ENCODE measurements at places on chromosomes 13 and 19.

- no peak for DNase-seq
These were observed 73.2 kb downstream of the CDADC1 start for GRCh38 chr13:49320975-49321374.

- no peak for DNase-seq
These were observed 293.6 kb downstream of the DNAJC15 start for GRCh38 chr13:43316946-43317353.

DNA sequence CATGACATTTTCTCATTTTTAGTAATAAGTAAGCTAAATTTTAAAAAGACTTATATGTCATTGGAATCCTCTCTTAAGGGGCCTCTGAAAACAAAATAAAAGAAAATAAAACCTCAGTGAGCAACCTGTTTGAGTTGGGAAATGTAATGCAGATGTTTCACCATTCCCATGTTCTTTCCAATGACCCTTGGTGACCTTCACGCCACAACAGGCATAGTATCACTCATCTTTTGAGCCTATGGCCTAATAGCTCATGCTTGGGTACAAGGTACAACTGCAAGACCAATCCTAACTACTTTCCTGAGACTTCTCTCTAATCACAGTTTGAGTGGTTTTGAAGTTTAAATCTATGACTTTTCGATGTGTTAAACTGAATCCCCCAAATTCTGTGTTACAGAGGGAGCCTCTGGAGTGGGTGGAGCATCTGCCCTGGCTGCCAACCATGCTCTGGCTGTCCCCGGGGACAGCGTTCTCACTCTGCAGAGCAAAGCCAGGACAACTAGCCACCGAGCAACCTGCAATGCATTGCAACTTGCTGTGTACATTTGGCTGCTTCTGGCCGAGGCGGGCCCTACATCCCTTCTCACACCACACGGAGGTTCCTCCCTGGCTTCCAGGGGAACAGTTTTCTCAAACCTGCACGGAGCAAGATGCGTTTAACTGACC, 307.9 kb upstream of the MAB21L1 start:
- DNase-seq = no peak

DNA sequence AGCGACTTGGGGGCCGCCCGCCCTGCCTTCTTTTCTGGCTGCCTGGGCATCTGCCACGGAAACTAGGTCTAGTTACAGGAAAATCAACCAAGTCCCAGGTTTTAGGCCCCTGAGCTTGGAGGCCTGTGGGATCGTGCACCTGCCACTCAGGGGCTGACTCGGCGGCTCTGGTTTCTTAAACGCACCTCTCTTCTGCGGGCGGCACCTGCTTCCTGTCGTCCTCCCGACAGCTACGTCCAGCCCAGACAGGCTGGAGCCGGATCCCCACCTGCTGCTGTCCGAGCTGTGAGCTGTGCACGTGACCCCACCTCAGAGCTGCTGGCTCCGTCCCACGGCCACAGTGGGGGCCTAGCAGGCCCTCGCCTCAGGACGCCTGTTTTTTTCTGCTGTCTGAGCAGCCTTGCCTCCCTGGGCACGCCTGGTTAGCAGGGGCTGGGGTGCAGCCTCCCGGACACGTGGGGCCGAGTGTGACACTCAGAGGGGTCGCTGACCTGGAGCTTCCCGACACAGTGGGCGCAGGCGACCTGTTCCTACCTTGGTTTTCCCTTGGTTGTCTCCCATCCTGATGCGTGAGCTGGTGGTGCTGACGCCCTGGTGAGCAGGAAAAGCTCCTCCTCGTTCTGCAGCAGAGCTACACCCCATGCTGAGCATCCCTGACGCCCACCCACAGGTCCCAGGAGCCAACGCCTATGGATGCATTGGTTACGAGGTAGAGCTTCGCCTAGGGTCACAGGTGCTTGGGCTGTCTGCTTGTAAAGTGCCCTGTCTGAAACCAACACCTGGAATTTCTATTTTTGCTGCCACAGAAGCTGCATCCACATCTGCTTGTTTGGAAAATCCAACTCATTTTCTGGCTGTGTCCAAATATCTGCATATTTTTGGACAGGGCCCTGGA, 17.5 kb downstream of the TMEM255B start:
- no peak for DNase-seq

DNA sequence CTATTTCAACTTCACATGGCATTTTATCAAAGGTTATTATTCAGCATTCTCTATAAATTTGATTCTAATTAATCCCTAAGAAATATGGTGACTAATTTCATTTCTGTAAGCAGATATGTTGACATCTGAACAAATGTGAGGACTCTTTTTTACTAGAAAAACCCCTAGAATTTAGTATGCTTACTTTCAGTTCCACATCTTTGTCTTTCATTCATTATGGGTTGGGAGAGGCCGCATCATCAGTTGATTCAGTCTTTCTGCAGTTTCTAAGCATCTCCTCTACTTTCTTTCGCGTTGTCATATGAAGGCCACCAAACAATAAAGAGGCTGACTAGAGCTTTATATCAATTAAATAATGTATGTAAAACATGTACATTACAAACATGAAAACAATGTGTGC, 55.4 kb upstream of the MTIF3 start:
- DNase-seq = no peak

- no peak for DNase-seq
These were observed 498.4 kb upstream of the ARGLU1 start for GRCh38 chr13:107066355-107066754.

DNA sequence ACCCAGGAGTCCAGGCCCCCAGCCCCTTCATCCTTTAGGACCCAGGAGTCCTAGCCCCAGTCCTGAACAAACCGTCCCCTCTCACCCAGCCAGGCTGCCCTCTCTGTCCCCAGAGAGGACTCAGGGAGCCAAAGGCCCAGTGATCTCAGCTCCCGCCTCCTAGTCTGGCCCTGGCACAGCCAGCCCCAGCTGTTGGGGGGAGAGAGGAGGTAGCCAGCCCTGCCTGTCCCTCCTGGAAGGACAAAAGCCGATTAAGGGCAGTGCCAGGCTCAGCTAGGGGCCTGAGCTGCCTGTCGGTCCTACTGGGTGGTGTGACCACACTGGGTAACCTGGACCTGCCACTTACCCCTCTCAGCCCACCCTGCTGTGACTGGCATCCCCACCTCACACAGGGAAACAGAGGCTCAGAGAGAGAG, 14.5 kb downstream of the LIPE start:
- no peak for DNase-seq

DNA sequence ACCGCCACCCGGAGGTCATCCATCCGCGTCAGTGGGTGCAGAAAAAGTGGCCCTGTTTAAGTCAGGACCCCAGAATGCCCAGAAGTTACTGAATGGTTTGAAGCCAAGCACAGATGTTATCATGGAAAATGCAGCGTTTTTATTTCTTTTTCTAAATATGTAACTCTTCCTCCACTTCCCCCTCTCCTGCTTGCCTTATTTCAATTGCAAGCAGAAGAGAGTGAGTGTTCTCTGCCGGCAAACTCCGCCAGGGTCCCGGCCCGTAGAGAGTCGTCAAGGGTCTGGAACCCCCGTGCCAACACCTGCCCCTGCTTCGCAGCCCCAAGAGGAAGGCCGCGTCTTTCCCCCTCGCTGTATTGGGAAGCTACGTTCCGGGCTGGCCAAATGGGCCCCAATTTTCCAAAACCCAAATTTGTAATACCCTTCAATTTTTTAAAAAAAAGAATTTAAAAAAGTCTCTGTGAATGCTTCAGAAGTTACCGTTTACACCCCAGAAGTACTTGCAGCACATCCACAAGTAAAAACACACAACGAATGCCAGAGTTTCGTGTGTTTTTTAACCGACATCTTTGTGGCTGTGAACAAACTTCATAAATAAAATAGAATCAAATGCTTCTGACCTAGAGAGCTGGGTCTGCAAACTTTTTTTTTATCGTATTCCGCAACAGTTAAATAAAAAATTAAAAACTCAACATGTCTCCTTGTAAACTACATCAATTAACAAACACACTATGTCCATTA, 712 bp upstream of the PDX1 start:
- DNase-seq = no peak

- no peak for DNase-seq
These were observed 2.8 kb downstream of the PRMT1 start for GRCh38 chr19:49679771-49680413.

DNA sequence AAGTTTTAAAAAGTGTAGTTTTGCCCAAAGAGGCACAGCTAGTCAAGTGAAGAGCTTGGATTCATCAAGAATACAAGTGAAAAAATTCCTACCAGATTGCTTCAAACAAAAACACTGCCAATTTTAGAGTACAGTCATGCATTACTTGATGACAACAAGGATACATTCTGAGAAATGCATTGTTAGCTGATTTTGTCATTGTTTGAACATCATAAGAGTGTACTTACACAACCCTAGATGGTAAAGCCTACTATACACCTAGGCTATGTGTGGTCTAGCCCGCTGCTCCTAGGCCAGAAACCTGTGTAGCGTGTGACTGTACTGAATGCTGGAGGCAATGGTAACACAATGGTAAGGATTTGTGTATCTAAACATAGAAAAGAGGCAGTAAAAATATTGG, 41.1 kb downstream of the TMTC4 start:
- DNase-seq = no peak

GRCh38 chr13:113491418-113491883, 940 bp upstream of the DCUN1D2 start:
- no peak for DNase-seq

GRCh38 chr19:18987456-18987855, 45.9 kb downstream of the SUGP2 start:
- no peak for DNase-seq

GRCh38 chr19:11113140-11113708, 24.0 kb downstream of the LDLR start:
- DNase-seq = no peak

- DNase-seq = no peak
These were observed 550 bp downstream of the ZNF383 start for GRCh38 chr19:37218592-37218935.

DNA sequence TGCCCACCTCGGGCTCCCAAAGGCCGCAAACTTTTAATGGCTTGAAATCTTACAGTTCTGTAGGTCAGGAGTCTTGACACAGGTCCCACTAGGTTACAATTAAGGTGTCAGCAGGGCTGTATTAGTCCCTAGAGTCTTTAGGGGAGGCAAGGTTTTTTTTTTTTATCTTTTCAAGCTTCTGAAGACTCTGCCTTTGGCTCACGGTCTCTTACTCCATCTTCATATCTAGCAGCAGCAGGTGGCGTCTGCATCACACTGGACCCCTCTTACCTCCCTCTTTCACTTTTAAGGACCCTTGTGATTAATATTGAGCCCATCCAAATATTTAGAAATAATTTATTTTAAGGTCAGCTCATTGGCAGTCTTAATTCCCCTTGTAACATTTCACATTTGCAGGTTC, 11.6 kb downstream of the MIR17HG start:
- DNase-seq = no peak

DNA sequence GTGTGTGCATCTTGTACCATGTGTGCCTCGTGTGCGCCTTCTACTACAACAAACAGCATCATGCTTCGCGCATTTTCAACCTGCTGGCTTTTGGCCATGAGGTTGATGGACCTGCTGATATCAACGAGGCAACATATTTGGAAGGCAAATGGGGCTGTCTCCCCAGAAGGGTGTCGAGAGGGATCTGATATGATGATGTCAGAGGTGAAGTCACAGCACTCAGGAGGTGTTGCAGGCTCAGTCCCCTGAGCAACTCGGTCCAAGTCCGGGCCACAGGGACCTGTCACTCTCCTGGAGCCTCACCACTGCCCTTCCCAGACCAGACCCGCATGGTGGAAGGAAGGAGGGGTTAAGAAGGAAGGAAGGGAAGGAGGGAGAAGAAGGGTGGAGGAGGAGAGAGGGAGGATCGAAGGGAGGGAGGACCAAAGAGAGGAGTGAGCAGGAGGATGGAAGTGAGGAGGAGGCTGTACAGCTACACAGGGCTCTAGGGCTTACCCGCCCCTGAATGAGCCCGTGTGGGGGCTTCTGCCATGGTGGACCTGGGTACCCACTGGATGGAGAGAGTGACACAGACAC, 6.7 kb upstream of the C13orf46 start:
- DNase-seq = no peak

All from activated CD4-positive, alpha-beta T cell treated with anti-CD3 and anti-CD28 coated beads for 4 hours (primary cell).